Panc1 (cell line): ENCODE measurements at places on chromosomes 3 and 15.

DNA sequence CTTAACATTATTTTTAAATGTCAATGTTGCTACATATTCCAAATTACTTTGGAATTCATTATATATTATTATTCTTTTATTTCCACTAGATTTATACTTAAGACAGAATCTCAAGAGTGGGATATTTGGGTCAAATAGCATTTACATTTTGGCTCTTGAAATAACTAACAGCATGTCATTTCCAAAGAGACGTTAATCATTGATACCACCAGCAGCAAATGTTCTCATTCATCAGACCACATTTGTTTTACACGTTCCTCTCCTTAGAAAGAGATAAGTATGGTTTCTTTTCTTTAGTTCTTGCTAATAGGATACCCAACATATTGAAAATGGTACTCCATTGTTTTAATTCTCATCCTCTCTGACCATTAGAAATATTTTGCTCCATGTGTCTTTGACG lies 229.8 kb downstream of the LPP start:
- DNase-seq = no peak

GRCh38 chr3:50255251-50255615 lies 13.7 kb upstream of the SEMA3B start:
- no peak for DNase-seq

DNA sequence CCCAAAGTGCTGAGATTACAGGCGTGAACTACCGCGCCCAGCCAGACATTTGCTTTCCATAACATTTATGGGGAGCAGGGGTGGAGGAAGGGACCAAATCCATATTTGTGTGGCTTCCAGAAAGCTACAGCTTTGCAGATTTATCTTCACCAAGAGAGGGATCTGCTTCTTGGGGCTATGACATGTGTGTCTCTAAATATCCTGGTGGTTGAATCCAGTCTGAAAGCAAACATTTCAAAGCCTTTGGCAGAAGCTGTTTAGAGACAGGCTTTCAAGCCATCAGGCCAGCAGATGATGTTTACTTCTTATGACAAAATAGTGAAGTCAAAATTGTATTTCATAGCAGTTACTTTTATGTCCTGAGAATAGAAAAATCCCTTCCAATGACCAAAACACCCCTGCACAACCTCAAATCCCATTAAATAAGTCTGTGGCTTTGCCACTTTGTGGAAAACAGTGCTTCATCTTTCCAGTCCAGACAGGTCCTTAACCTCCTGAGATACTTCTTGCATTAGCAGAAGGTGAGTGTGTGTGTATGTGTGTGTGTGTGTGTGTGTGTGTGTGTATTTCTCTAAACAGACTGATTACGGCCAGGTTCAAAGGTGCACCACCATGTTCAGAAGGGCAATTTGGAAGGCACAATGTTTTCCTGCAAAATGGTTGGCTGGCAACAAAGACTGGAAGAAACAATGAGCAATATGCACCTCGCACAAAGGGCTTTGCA lies 191.4 kb upstream of the LRIG1 start:
- DNase-seq = no peak

GRCh38 chr15:44636976-44637375 lies 26.5 kb downstream of the SPG11 start:
- DNase-seq = no peak

- DNase-seq = no peak
Measured at GRCh38 chr15:60565407-60565806, 86.5 kb upstream of the ICE2 start.

GRCh38 chr3:194212161-194212844 lies 76.4 kb downstream of the HES1 start:
- DNase-seq = no peak
